HuH-7.5 (cell line): ENCODE measurements at places on chromosomes 7 and 10.

DNA sequence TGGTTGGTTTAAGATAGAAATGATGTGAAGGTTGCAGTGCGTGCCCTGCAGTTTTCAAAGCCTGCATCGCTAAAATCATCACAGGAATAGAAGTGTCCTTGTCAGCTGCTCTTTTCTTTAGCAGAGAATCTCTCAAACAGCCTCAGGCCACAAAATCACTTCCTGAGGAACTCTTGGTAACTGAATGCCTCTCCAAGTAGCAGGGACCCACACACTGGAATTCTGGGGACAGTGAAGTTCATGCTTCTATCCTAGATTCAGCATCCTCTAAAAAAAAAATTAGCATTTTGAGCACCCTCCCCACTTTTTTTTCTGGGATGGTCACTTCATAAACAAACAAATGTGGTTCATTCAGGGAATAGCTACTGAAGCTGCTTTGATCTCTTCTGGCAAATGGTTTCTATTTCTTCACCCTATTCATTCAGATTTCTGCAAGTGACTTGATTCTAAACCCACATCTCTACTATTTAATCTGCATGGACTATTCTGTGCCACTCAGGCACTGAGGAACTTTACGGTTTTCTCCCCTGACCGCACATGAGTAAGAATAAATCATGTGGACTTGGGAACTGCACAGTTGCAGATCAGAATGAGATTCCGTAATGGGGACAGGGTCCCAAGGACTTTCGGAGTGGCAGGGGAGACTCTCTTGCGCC lies 306.9 kb downstream of the FRMD4A start:
- DNase-seq = no peak

DNA sequence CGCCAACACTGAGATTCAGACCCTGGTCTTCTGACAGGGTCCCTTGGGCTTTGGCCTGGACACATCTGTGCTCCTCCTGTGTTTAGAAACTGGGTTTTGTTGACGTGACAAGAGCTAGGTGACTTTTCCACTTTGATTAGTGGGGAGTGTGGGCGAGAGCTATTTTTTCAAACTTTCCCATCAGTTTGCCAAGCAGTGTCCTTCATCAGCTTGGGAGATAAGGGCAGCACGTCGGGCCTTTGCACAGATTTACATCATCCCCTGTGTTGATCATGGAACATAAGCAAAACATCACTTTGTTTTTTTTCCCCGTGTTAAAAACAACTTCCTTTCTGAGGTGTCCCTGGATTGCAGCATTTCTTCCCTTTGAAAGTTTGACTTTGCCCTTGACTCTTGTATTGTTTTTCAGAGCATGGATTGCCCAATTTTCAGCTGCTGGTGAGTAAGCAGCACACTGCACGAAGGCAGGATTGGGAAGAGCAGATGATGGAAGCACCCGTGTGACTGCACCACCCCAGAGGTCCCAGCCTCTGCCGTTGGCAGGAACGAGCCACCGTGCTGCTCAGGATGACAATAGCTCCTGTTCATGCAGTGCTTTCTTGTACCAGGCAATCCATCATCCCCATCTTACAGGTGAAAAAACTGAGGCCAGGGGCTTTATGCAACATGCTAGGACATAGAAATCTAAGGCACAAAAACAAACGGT lies 6.4 kb upstream of the IGFBP1 start:
- peak; percentile 42 for DNase-seq

DNA sequence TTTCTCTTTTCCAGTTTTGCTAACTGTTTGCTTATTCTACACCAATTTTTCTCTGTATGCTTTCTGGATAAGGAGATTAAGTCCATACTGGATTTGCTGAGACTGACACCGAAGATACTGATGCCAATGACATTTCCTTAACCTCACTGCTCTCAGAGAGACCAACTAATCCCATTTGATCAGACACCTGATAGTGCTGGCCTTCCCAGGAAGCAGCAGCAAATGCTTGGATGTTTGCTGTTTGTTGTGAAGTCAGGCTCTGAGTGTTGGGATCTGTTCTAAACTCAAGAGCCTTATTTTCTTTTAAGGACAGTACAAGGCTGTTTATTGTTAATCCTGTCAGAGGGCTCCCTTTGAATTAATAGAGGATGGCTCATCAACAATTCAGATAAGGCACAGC lies 143.3 kb downstream of the ANK3 start:
- DNase-seq = no peak

GRCh38 chr7:6637544-6638229 lies 569 bp downstream of the ZNF316 start:
- DNase-seq = peak; percentile 95

DNA sequence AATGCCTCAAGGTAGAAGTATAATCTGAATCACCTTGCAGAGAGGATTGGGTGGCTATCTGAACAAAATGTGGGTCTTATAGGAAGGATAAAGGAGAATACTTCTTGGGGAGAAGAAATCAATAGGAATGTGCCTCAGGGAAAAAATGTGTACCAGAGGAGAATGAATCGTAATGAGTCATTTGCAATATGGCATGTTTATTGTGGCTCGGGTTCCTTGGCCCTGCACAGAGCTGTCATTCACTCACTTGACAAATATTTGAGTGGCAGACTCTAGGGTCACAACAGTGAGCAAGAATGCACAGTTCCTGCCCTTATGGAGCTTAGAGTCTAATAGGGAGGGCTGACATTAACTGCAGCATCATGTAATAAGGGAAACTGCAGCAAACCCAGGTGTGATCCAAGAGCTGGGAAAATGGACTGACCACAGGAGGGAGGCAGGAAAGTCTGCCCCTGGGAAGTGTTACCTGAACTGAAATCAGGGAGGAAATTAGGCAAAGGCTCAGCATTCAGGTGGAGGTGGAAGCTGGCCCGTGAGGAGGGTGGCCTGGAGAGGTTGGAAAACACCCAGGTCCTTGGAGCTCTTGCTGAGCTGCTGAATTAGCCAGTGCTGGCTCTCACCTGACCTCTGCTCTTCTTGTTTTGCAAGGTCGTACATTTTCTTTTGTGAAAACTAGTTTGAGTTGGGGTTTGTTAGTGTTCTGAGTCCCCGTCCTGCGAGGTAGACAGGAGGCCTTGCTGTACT lies 203.9 kb downstream of the FRMD4A start:
- DNase-seq = no peak

- DNase-seq = no peak
Measured at GRCh38 chr10:28903063-28903462, 225.7 kb downstream of the BAMBI start.

DNA sequence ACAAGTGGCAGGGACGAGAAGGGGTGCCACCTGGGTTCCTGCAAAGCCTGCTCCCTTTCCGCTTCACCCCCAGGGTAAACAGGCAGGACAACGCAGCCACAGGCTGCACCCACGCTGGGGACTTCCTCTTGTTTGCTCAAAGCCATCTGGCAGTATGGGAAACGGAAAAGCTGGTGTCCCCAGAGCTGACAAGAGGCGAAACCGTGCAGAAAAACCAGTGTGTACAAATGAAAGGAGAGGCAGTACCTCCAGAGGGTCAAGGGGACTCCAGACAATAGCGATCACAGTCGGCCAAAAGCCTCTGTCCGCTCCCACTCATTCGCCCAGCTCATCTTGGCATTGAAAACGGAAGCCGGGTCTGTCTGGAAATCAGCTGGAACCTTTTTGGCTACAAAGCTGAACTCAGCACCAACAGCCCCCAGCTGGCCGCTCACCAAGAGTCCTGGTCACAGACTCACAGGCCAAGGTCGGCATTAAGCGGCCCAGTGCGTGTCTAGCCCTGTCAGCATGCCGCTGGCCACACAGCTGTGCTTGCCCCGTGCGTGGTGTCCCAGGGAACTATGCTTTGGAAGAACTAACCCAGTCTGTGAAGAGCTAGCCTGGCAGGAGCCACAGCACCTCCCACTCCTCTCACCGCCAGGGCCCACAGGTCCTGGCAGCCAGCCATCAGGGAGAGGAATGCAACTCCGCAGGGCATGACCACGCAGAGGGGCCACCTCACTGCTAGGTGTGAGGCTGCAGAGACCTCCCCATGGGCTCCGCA lies 10.4 kb downstream of the TNS3 start:
- DNase-seq = no peak

- no peak for DNase-seq
Measured at GRCh38 chr7:120760851-120761250, 97.1 kb downstream of the TSPAN12 start.

DNA sequence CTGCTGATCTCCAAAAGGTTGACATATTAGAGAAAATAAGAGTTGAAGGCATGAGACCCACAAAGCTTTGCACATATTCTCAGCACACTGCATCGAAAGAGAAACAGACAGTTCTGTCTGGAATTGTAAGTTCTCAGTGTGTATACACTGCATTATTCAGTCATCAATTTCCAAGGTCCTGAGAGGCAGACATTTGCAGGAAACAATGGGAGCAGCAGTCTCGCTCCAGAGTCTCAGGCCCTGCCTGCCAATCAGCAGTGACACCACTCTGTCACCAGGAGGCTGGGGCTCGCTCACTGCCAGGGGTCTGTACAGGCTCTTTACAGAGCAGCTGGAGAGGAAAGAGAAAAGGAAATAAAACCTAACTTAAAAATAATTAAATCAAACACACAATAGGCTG lies 36.3 kb downstream of the JAZF1 start:
- DNase-seq = peak; percentile 27

- peak; percentile 6 for DNase-seq
Measured at GRCh38 chr10:60572511-60573194, 183.0 kb upstream of the ANK3 start.

GRCh38 chr7:115561335-115562110 lies 469.0 kb downstream of the TFEC start:
- DNase-seq = no peak

GRCh38 chr7:104978460-104978859 lies 35.5 kb upstream of the KMT2E start:
- no peak for DNase-seq

DNA sequence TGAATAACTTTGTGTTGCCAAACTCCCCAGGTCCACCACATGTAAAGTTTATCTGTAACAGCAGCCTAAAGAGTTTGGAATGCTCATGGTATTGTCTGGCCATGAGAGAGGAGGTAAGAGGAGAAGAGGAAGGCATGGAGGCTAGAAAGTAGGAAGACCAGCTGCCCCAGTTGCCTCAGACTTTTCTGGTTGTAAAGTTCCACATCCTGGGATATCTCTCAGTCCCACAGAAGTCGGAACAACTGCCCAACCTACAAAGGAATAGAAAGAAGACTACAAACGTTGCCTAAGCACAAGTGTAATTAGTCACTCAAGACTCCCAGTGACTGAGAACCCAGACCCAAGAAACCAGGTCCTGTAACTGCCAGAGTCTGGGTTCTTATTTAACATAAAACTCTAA lies 47.3 kb downstream of the CREB3L2 start:
- DNase-seq = no peak

- DNase-seq = no peak
Measured at GRCh38 chr7:155861480-155861868, 49.2 kb upstream of the SHH start.

- DNase-seq = no peak
Measured at GRCh38 chr7:16758631-16759611, 5.4 kb downstream of the TSPAN13 start.

DNA sequence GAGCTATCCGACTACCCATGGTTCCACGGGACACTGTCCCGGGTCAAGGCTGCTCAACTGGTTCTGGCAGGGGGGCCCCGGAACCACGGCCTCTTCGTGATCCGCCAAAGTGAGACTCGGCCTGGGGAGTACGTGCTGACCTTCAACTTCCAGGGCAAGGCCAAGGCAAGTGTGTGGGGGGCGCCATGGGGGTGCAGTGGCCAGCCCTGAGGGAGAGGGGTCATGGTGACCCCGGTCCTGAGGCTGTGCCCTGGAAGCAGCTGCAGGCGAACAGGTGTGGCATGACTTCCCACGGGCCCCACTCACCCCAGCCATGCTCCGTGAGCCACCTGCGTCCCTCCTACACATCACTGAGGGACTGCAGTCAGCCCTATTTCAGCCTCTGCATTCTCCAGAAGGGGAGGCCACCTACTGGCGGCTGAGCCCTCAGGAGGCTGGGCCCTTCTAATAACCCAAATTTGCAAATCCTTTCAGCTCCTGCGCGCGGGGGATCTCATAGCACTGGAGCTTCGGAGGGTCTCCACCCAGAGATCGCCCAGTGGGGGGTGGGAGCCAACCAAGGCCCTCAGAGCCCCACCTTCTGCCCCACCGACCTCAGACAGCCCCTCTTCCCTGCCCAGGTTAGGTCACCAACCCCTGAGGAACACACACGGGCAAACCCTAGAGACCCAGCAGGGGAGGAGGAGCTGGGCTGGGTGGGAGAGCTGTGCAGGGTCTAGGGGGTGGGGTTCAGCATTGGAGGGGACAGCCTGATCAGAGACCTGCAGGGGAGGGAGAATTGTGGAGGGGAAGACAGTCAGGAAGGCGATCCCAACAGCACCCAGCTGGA lies 30.8 kb downstream of the SH2B2 start:
- DNase-seq = peak; percentile 44

- no peak for DNase-seq
Measured at GRCh38 chr7:138880881-138881578, 83.0 kb upstream of the ATP6V0A4 start.

DNA sequence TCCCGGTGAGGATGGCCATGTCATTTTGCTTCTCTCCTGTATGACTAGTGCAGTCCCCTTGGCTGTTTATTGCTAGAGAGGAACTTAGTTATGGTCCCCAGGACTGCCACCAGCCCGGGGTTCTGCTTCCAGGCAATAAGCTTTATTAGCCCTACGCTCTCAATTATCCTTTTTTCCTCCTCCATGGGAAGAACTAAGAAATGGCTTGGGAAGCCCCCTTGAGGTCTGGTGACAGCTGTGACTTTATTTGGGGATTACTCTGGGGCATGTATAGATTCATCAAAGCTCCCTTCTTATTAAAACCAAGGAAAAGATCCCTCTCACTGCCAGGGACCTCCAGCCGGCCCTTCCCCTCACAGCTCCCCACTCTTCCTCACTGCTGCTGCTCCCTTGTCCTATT lies 155.2 kb upstream of the INSYN2A start:
- no peak for DNase-seq

DNA sequence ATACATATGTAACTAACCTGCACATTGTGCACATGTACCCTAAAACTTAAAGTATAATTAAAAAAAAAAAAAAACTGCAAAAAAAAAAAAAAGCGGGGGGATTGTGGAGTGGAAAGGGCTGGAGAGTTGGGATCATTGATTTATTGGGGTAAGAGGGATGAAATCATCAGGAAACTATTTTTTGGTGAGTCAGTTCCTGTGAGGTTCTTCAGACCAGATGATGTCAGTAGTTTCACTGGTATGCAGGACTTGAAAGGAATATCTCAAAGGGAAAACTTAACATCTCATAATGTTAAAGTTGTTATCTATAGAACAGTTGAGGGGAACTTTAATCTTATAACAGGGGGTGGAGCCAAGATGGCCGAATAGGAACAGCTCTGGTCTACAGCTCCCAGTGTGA lies 32.6 kb upstream of the TECTB start:
- no peak for DNase-seq

GRCh38 chr7:105448181-105448580 lies 59.5 kb upstream of the SRPK2 start:
- no peak for DNase-seq

GRCh38 chr7:36979810-36980248 lies 255.5 kb upstream of the AOAH start:
- DNase-seq = no peak

GRCh38 chr7:42219447-42219846 lies 17.6 kb downstream of the GLI3 start:
- no peak for DNase-seq
